ENCODE measurements at places on chromosomes 4 and X.
A peak's percentile ranks its signal among the peaks of the same experiment; 100 is the strongest.

- no peak for DNase-seq
These were observed 405.8 kb upstream of the RPS6KA3 start for GRCh38 chrX:20672476-20672875.

DNA sequence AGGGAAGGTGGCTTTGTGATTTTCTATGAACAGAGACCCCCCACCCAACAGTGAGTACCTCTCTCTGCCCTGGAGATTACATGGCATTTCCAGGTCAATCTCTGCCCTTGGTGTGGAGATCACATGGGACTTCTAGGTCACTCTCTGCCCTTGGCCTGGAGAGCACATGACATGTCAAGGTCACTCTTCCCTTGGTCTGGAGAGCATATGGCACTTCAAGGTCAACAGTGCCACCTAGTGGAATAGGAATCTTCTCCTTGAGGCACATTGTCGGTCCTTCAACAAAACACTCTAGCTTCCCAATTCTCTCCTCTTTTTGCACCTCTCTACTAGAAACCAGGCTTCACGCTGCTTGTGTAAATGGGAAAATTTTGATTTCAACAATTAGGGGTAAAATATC lies 66.2 kb upstream of the TACR3 start:
- DNase-seq, result peak; percentile 80

GRCh38 chrX:123277347-123277746 lies 93.3 kb downstream of the GRIA3 start:
- no peak for DNase-seq

DNA sequence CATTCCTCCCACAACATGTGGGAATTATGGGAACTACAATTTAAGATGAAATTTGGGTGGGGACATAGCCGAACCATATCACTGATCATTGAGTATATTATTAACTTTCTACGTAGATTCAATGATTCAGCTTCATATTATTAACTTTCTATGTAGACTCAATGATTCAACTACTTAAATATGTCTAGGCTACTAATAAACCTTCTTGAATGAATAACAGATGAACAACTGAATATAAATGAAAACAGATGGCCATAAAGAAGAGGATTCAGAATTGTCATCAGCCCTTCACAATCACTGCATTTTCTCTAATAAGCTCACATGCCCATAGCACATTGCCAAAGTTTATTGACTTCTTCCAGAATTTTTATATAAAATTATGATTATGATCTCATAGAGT lies 57.0 kb downstream of the CEP44 start:
- no peak for DNase-seq
